Bronchial epithelial cell (primary cell): ENCODE measurements at places on chromosomes 5 and 9.

- DNase-seq: no peak
These were observed 15.0 kb downstream of the GFPT2 start for GRCh38 chr5:180338001-180338707.

DNA sequence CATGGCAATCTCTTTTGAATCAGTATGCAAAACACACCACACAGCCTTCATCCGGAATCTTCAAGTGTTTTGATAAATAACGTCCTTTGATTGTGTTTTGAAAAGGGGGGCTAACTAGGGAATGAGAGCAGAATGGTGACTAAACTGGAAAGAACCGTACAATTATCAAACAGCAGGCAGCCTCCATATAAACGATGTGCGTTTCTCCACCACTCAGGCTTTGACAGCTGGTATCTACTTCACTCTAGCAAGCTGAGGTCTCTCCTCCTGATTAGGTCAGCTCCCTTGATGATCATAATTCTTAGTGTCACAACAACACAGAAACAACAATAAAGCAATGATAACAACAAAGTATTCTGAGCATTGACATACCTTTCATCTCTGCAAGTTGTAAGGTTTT, 465.9 kb downstream of the TUSC1 start:
- DNase-seq: no peak

- peak; percentile 52 for DNase-seq
These were observed 409.3 kb upstream of the SLC24A2 start for GRCh38 chr9:20197976-20198685.

- no peak for DNase-seq
These were observed 114.9 kb downstream of the GAPVD1 start for GRCh38 chr9:125376261-125377226.

DNA sequence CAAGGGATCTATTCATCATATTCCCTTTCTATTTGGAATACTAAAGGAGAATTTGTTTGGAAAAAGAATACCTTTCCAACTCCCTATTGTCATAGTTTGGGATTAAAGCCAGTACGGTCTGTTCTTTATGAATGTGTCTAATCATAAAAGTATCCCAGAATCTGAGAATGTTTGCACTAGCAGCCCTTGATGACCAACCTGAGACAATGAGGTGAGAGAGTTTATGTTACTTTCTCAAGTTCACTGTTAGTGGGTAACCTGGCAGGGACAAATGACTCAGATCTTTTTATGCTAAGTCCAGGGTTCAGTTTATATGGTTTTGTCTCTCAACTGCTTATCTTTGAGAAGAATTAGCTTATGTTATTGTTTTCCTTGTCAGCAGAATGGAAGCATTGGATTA, 25.3 kb upstream of the TLR4 start:
- DNase-seq: peak; percentile 64
